ENCODE measurements at places on chromosomes 6 and 20.

GRCh38 chr6:106156413-106156812 is 70.3 kb downstream of the PRDM1 start:
- no peak for DNase-seq

DNA sequence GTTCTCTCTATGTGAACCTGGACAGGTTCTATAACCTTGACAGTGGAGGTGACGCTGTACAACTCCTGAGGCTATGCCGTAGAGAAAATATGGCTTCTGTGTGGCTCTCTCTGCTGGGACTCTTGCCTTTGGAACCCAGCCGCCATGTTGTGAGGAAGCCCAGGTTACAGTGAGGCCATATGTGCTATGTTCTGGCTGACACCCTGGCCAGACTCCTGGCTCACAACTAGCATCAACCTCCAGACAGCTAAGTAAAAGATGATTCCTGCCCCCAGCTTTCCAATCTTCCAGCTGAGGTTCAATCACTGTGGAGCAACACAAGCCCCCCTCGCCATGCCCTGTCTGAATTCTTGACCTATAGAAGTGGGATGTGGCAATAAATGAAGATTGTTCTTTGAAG is 57.0 kb downstream of the PPP1R3G start:
- DNase-seq: no peak

GRCh38 chr6:113364766-113365165 is 492.4 kb upstream of the MARCKS start:
- no peak for DNase-seq

DNA sequence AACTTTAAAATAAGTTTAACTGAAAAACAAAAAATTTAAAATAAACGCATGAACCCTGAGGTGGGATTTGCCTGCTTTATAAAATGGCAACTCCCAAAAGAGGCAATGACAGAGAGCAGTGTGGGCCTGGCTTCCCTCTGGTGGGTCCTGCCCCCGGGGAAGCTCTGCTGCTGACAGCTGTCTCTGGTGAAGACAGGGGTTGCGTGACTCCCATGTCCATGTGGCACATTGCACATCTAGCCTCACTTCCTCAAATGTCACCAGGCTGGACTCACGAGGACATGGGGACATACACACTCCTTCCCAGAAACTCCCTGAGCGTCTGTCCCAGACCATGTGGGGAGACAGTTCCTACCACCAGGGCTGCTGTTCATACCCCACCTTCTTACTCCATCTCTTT is 66.2 kb downstream of the ABHD12 start:
- DNase-seq: no peak

GRCh38 chr20:37479266-37479665 is 41.8 kb upstream of the NNAT start:
- no peak for DNase-seq

DNA sequence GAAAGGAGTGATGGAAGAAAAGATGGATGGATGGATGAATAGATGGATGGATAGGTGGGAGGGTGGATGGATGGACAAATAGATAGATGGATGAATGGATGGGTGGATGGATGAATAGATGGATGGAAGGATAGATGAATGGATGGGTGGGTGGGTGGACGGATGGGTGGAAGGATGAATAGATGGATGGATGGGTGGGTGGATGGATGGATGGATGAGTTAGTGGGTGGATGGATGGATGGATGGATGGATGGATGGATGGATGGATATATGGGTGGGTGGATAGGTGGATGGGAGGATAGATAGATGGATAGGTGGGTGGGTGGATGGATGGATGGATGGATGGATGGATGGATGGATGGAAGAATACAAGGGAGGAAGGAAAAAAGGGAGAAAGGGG is 82.2 kb downstream of the ATXN1 start:
- no peak for DNase-seq

- no peak for DNase-seq
These were observed 124.2 kb upstream of the GMDS start for GRCh38 chr6:2369606-2370005.

DNA sequence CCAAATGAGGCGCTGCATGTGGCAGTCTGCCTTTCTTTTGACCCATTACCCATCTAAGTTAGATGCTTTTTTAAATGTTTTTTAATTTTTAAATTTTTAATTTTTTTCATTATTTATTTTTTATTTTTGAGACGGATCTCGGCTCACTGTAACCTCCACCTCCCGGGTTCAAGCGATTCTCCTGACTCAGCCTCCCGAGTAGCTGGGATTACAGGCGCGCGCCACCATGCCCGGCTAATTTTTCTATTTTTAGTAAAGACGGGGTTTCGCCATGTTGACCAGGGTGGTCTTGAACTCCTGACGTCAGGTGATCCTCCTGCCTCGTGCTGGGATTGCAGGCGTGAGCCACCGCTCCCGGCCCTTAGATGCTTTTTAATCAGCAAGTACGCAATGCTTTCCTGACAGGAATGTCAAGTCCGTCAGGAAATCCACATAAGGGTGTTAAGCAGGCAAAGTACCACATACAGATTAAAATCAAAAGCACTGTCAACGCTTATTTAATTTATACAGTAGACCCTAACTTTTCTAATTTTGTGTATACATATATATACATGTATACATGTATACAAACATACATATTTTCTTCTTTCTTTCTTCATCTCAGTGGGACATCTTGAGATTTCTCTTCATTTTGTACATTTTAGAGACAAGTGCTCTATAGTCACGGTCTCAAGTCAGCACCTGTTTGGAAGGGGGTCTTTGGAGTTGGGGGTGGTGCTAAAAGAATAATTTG is 995 bp upstream of the GSTA4 start:
- no peak for DNase-seq

DNA sequence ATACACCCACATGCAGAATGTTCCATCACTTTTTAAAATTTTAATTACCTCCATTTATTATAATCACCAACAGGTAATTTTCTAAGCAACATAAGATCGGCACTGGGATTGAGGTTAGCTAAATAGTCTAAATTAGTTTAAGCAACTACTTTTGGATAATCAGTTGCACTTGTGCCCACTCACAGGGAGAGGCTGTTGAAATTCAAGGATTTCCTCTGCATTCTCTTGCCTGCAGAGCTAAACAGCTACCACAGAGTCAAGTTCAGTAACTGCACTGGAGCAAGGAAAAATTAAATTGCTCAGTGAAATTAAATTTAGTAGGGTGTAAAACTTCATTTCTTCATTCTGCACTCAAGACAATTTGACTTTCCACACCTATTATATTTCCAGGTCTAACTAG is 120.7 kb upstream of the CCDC28A start:
- no peak for DNase-seq

DNA sequence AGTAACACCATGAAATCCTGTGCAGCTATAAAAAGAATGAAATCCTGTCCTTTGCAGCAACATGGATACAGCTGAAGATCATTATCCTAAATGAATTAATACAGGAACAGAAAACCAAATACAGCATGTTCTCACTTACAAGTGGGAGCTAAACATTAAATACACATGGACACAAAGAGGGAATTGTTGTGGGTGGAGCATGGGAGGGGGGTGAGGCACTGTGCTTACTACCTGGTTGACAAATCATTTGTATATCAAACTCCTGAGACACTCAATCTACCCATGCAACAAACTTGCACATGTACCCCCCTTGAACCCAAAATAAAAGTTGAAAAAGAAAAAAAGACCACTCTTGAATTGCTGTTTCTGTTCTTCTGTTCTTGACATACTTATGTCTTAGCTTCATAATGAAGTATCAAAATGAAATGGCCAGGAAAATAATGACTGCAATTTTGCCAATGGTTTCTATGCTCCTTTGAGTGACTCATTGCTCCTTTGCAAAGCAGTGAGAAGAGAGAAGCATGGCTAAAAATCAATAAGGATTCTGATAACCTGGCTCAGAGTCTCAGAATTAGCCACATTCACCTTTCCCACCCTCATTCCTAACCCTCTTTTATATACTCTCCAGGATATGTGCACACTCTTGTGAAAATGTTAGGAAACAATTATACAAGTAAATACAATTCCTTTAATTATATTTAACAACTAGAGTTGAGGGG is 71.0 kb downstream of the CYP39A1 start:
- DNase-seq: no peak

- no peak for DNase-seq
These were observed 127.8 kb downstream of the KIF16B start for GRCh38 chr20:16445482-16445881.

GRCh38 chr6:38776515-38776914 is 61.4 kb downstream of the DNAH8 start:
- no peak for DNase-seq

DNA sequence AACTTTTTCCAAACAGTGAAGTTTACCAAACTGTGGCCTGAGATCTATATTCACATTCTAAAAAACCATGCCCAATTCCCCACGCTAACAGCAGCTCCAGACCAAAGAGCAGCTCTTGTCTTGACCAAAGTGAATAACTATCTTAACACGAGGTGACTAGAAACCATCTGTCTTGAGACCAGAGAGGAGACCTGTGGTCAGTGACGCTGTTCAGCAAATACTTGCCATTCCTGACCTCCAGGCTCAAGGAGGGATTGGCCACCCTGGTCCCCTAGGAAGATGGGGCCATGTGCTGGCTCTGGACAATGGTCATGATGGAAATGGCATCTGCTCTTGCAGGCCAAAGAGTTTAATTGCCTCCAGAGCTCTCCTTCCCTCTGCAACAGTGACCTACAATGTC is 104.4 kb upstream of the CD93 start:
- DNase-seq: no peak

GRCh38 chr6:84635081-84635761 is 129.2 kb downstream of the TBX18 start:
- DNase-seq: no peak

DNA sequence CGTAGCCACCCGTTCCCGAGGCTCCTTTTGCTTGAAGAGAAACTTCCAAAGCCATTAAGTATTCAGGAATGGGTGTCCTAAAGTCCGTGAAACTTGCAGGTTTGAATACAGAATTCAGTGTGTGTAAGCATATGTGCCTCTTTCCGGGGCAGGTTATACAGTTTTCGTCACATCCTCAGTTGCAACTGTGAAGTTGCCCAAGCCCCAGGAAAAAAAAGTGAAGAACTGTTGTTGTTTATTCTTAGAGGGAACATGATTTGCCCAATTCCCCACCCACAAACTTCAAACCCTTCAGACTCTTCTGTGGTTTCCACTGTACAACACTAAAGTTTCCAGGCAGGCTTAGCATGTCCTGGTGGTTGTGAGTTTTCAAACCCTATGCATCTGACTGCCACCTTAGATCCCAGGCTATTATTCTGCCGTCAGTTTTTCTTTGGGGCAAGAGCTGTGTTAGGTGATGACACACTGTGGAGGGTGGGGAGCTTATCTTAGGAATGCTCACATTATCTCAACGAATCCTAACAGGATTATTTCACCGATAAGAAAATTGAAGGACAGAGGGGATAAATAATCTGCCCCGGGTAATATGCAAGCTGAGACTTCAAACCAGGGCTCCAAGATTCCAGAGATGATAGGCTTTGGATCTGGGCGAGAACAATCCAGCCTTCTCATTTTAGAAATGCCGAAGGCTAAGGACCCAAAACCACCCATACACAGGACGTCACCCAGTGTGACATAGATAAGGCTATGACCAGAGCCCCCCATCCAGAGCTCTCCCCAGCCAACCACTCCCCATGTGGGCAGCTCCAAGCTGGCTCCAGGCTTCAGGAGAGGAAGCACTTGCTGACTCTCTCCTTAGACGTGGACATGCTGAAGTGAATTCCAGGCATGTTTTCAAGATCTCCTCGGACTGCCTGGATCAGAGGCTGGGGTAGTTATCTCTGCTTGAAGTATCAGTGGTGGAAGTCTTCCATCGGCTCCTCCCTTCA is 81.7 kb upstream of the AFDN start:
- DNase-seq: no peak

DNA sequence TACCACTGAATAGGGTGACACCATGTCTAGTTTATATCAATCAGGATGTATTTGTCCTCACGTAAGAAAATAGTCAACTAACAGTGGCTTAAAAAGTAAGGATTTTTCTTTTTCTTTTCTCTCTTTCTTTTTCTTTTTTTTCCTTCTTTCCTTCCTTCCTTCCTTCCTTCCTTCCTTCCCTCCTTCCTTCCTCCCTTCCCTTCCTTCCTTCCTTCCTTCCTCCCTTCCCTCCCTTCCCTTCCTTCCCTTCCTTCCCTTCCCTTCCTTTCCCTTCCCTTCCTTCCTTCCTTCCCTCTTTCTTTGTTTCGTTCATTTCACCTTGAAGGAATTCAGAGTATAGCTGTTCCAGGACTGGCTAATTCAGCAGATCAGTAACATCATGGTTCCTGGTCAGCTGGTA is 83.2 kb downstream of the SOX4 start:
- DNase-seq: no peak

DNA sequence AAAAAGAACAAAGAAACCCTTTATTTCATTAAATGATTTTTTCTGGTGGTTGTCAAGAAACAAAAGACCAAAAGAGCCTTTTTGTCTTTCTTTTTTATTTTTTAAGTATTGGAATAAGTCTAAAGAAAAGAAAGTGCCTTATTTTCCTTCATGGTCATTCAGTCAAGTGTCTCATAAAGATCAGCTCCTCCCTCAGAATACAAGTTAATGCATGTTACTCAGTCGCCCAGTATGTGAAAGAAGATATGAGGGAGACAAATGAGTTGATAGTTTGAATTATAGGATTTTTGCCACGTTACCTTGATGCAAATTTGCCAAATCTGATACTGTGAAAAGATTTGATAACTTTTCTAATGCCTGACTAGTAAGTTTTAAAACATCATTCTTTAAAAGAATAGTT is 157.2 kb downstream of the QKI start:
- no peak for DNase-seq

DNA sequence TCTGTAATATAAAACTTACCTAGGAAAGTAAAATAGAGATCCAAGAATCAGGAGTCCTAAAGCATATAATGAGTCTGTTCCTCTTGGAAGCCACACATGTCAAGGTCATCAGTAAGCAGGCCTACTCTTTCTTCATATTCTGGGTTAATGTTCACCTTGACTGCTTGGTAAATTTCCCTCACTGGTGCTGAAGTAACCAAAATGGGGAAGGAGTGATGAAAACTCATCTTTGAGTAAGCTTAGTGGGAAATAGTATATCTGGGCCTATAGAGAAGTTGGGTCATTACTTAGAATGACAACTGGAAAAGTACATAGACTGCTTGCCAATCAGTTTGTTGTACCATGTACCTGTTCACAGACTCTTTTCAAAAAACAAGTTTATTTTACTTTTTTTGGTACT is 6.6 kb downstream of the TSPYL4 start:
- DNase-seq: no peak

- no peak for DNase-seq
These were observed 3.2 kb upstream of the TNFRSF6B start for GRCh38 chr20:63693083-63693732.

- no peak for DNase-seq
These were observed 1692.2 kb downstream of the HACE1 start for GRCh38 chr6:103167345-103168071.

Data from breast epithelium (tissue), 4 donors.